GM04504 (cell line): ENCODE measurements at places on chromosomes 3 and 15.

GRCh38 chr3:132925256-132925930, 112.8 kb upstream of the TMEM108 start:
- DNase-seq = no peak

DNA sequence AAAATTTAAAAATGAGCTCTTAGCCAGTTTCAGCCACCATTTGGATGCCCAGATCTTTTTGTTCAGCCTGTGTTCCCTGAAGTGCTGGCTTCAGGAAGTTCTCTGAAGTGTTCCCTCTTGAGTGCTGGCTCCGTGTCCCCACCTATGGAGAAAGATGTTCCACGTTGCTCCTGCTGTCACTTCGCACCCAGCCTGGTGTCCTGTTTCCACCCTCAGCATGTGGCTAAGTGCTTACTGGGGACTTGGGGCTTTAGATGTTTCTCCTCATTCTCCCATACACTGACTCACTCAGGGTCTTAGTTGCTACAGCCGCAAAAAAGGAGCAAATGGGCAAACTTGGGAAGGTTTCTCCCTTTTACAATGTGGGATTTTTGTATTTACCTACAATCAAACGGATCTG, 16.6 kb downstream of the CHCHD6 start:
- no peak for DNase-seq

DNA sequence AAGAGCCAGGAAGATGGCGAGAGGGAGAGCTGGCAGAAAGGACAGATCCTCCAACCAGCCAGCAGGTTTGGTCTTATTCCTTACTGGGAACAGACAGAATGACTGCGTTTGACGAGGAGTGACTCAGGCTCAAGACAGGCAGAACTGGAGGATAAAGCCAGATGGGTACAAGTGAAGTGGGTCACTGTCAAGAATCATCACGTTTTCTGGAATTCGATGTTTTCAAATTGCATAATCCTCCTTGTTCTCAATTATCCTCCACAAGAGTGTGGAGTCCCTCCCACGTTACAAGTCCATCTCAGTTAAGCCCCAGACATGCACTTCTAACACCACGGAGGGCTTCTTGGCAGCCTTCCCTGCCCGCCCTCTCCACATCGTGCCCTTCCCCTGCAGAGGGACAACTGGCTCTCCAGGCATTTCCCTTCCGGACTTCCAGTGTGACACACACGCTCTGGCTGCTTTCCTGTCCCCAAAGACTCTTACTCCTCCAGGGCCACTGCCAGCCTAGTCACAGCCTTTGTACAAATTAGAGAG, 183.1 kb downstream of the CHST2 start:
- peak; percentile 81 for DNase-seq

DNA sequence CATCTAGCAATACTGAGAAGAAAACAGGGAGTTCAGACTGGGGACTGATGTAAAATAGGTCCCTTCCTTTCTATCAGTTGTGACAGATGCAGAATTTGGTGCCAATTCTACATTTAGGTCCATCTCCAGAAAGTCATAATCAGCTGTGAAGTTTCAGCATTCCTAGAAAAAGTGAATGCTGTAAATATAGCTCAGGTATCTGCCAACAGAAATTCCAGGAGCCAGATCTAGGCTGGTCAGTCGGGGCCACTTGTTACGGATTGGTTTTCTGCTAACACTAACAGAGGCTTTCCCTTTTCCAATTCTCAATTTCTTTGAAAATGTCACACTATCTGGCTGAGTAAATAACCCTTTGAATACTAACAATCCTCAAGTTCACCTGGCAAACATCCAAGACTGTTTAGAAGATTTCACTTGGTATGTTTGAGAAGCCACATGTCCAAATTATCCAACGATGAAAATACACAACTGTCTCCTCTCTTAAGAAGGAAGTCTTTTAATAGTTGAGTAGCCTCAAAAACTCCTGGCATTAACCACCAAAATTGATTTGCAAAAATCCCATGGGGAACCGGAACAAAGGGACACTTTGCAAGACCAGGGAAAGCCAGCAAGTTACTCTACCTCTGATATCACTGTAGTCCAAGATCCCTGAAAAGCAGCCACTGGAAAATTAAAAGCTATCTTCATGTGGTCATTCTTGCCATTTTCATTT, 222.3 kb downstream of the ZMAT3 start:
- no peak for DNase-seq

- no peak for DNase-seq
Measured at GRCh38 chr3:149449182-149449581, 25.3 kb upstream of the TM4SF4 start.

DNA sequence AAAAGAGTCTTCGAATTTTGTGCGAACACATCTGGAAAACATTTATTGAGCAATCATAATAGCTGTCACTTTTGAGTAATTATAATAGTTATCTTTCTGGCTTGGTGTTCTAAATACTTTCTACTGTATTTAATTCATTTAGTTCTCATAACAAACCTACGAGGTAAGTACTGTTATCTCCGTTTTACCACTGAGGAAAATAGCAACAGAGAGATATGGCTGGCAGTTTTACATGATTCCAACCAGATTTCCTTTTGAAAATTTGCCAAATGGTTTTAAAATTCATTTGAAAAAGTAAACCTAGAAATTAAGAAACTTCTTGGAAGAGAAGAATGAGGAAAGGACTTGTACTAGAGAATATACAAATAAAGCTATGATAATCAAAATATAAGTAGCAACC, 37.3 kb upstream of the MGA start:
- DNase-seq = no peak

DNA sequence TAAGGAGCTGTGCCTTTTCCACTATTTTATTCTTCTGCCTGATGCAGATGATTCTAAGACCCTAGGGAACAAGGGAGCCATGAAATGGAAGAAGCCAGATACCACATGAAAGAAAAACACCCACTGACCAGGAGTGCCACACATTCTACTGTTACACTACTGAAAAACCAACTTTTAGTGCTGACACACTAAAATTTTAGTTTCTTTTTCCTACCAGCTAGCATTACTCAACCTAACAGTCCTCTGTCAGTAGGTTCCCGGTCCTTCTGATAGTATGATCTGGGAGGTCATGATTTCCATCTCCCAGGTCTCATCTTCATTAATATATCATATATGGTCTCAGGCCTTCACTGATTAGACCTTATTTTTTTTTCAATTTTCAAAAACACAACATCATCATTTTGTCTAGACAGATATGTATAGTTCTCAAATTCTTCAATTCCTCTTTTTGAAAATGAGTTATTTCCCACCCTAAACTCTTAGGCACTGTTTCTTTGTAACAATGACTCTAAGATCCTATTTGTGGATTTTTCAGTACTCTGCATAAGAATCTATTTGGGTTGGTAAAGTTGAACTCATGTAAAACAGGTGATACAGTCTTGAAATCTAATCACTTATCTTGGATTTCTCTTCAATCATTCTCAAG, 321.8 kb downstream of the CTNNB1 start:
- DNase-seq = no peak

DNA sequence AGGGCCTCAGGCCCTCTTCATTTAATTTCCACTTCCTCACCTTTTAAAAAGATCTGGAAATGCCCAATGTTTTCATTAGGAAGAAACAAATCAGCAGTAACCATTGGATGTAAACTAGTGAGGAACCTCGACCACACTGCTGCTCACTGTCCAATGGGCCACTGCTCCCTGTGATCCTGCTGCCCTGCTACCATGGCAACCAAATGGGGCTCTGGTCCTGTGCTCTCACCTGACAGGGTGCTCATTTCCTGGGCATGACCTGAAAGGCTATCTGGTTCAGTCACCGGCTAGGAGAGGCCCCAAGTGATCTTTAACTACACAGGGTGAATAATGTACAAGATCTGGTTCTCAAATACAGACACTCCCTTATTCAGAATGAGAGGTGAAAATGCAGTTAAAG, 54.6 kb downstream of the ARHGEF3 start:
- DNase-seq = no peak

GRCh38 chr3:43185983-43186314, 80.1 kb upstream of the POMGNT2 start:
- DNase-seq = no peak

- DNase-seq = peak; percentile 12
Measured at GRCh38 chr15:37586976-37587375, 347.5 kb upstream of the TMCO5A start.

GRCh38 chr15:22861161-22861560, 22.7 kb downstream of the NIPA2 start:
- no peak for DNase-seq

DNA sequence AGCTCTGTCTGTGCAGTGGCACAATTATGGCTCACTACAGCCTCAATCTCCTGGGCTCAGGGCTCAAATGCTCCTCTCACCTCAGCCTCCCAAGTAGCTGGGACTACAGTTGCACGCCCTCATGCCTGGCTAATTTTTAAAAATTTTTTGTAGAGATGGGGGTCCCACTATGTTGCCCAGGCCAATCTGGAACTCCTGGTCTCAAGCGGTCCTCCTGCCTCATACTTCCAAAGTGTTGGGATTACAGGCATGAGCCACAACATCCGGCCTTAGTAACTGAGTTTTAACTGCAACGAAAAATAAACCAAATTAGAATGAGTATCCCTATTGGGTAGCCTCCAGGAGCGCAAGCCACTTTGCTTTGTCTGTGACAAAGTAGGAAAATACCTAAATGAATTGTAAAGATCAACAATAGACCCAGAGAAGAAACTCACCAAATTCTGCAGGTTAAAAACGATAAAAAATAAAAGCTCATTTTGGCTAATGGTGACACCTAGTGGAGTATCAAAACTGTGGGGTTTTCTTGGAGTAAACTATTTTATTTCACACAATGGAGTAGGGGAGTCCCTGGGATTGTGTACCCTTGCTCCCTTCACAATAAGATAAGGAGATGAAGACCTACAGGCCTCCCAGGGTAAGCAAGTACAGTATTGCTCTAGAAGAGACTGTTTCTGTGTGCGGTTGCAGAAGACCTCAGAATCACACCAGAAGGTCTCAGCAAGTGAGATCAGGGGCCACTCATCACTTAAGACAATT, 21.0 kb upstream of the CA12 start:
- peak; percentile 14 for DNase-seq

DNA sequence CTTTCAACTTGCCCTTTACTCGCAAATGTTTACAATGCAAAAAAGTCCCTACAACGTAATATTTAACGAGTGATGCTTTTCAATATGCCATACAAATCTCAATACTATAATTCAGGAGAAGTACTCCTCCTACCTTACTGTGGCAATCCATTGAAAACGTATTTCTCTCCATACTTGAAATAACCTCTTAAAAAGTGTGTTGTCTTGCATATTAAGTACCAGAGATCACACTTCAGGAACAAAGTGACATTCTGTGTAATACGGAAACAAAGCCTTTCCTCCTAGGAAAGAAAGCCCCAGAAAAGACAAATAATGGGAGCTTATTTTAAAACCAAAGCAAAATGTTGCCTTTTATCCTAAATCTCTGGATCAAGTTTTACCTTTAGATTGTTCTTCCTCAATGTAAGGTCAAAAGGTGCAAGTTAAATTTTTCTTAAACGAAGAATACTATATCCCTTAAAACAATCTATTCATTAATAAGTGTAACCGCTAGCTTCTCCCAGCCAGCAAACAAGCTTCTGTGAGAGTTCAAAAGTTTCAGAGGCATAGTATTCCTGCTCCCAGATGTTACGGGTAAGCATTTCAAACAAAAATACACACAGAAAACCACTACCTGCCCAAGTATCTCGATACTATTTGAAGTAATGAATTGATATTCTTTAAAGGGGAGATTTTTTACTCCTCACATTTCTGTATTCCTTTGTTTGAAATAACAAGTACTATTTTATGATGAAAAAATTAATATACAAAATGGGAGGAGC, 1.7 kb downstream of the TJP1 start:
- no peak for DNase-seq

DNA sequence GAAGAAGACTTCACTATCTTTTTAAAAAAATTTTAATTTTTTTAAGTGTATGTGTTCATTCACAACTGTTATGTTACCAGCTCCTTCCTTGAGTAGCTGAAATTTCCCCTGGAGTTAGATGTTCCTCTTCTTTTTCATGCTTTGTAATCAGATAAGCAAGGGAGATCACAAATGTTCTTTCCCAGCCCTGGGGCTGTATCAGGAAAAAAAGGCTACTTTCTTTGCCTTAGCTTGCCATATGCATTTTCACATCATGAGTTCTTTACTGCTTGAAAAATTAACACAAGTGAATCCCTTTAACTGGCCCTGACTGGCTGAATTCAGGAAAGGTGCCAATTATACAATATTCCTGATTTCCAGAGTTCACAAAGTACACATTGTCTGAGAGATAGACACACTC, 353.2 kb upstream of the ATP11B start:
- DNase-seq = no peak

GRCh38 chr3:65060904-65061303, 373.1 kb upstream of the ADAMTS9 start:
- DNase-seq = no peak

- no peak for DNase-seq
Measured at GRCh38 chr15:80620931-80621330, 74.2 kb upstream of the ABHD17C start.

DNA sequence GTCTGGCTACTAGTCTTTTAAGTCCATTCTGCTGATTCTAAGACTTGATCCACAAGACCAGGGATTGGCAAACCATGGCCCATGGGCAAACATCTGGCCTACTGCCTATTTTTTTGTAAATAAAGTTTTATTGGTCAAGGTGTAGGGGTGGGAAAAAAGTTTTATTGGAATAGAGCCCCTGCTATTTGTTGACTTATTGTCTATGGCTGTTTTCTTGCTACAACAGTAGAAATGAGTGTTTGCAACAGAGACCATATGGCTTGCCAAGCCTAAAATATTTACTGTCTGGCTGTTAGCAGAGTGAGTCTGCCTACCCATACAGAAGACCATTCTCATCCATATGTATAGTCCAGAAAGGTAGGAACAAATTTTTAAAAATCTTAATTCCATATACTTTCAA, 106.4 kb downstream of the PTPRG start:
- DNase-seq = no peak

DNA sequence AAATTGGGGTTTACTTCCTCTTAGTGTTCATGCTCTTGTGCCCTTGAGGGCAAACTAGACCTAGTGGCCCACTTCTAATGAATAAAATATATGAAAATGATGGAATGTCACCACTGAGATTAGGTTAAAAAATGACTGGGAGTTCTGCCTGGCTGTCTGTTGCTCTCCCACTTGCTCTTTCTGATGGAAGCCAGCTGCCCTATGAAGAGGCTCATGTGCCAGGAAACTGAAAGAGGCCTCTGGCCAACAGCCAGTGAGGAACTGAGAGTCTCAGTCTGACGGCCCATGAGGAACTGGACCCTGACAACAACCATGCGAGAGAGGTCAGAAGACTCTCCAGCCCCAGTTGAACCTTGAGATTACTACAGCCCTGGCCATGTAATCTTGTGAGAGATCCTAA, 107.1 kb upstream of the FHIT start:
- DNase-seq = no peak

GRCh38 chr3:138881233-138881632, 46.5 kb upstream of the PIK3CB start:
- DNase-seq = no peak

GRCh38 chr3:46903341-46904302, 26.1 kb downstream of the PTH1R start:
- DNase-seq = no peak

DNA sequence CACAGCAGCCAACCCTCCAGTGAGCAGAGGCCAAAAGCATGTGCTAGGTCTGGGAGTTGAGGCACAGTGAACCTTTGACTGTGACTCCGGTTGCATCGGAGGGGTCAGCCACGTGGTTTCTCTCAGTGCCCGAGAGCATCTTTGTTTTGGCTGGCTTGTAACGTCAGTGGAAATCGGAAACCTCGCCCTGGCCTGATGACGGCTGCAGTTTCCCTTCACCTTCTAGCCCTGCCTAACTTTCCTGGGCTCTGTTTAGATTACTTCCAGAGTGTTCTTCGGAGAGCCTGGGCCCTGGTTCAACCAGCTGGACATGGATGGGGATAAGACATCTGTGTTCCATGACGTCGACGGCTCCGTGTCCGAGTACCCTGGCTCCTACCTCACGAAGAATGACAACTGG, 56.6 kb downstream of the MESD start:
- DNase-seq = no peak
